Stimulated activated CD4-positive, alpha-beta T cell treated with anti-CD3 and anti-CD28 coated beads, Interleukin-4, amount 100 ng/mL, for 24 hours (primary cell): ENCODE measurements at places on chromosomes 1 and 21.

GRCh38 chr1:214058076-214058475, 70.3 kb downstream of the PROX1 start:
- DNase-seq, result no peak

DNA sequence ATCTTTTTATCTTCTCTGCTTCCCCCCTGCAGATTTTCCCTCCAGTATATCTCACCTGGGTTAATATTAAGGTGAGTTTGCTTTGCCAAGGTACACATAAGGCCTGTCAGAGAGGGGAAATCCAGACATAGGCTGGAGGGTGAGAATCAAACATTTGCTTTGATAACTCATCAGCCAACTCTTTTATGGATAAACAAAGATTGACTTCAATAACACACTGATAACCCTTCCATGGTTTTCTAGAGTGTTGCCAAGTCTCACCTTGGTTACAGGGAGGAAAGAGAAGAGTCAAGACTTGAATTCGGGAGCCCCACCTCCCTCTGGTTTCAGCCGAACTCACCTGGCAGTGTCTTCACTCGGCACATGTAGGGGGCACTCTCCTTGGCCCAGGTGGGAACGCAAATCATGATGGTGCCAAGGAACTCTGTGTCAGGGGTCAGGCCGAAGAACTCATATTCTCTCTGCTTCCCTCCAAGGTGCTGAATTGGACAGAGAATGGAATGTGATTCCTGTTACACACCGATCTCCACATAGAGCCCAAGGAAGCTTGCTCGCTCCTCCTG, 15.1 kb downstream of the IL22RA1 start:
- DNase-seq, result no peak

- DNase-seq, result no peak
Observed at GRCh38 chr1:95536501-95536900, 302.5 kb downstream of the RWDD3 start.

DNA sequence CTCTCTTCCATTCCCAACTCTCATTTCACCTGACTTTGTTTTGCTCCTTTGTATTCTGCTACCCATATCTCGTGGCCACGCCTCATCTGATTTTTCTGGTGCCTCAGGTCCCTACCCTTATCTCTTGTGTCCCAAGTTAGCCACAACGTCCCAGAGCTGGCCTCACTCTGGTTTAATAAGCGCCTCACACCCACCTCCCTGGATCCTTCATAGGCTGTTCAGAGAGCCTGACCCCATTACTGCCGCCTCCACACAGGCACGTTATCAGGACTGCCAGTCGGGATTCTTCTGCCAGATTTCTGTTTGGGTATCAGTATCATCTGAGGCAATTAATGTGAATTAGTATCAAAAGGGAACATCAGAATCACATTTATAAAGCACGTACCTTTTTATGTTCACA, 34.7 kb upstream of the TMEM125 start:
- DNase-seq, result no peak

DNA sequence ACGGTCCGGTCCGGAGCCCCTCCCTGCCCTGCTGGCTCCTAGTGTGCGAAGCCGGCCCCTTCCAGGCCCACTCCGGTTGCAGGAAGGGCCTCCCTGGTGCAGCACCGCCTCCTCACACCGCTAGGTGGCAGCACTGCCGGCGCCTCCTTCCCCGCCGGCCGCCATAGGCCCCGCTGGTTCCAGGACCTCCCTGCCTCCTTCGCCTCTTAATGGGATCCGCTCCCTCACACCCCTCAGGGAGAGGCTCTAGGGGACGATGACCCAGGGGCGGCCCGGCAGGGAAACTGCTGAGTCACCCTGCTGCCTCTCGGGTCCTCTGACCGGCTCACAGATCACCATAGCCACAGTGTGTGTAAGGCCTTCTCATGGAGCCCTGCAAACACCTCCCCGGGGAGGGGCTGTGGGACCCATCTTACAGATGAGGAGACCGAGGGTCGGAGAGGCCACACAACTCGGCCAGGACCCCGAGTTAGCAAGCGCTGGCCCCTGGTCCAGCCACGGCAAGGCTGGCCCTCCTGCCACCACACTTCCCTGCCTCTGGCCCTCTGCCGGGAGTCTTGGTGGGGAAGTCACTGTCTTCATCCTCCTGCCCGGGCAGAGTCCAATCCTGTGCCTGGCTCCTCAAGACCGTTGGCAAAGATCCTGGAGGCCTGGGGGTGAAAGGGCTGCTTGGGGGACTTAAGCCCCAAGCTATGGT, 1.6 kb upstream of the AJAP1 start:
- DNase-seq, result peak; percentile 56

DNA sequence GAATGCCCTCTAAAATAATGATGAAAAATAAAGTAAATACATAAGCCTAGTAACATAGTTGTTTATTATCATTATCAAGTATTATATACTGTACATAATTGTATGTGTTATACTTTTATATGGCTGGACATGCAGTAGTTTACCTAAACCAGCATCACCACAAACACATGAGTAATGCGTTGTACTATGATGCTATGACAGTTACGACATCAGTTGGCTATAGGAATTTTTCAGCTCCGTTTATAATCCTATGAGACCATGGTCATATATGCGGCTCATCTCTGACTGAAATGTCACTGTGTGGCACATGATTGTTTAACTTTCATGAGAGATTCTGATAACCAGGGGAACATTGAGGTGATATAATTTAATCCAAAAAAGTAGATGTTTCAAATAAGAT, 352.1 kb downstream of the ST6GALNAC3 start:
- DNase-seq, result no peak

GRCh38 chr1:32337855-32338636, 2.0 kb upstream of the MARCKSL1 start:
- DNase-seq, result no peak

GRCh38 chr1:183991756-183992155, 45.8 kb downstream of the COLGALT2 start:
- DNase-seq, result no peak

DNA sequence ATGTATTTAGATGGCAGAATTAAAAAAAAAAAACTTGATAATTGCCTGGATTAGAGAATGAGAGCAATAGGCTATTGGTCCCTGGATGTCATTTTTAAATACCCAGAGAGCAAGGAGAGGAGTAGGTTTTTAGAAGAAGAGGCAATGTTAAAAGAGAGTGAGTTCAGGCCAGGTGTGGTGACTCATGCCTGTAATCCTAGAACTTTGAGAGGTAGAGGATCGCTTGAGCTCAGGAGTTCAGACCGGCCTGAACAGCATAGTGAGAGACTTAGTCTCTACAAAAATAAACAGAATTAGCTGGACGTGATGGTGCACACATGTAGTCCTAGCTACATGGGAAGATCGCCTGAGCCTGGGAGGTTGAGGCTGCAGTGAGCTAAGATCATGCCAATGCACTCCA, 15.9 kb upstream of the MUTYH start:
- no peak for DNase-seq

DNA sequence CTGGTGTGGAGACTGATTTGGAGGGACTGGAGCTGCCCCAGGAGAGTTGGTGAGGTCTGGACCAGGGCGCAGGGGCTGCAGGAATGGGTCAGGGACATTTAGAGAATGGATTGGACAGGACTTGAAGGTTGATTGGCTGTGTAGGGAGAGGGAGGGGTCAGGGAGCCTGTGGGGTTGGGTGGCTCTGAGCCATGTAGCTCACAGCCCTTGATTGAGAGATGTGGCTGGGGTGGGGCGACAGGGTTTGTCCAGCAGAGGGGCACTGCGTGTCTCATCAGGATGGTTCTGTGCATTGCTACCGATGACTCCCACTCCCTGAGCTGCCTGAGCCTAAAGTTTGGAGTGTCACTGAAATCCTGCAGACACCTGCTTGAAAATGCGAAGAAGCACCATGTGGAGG, 12.1 kb downstream of the AZIN2 start:
- no peak for DNase-seq

DNA sequence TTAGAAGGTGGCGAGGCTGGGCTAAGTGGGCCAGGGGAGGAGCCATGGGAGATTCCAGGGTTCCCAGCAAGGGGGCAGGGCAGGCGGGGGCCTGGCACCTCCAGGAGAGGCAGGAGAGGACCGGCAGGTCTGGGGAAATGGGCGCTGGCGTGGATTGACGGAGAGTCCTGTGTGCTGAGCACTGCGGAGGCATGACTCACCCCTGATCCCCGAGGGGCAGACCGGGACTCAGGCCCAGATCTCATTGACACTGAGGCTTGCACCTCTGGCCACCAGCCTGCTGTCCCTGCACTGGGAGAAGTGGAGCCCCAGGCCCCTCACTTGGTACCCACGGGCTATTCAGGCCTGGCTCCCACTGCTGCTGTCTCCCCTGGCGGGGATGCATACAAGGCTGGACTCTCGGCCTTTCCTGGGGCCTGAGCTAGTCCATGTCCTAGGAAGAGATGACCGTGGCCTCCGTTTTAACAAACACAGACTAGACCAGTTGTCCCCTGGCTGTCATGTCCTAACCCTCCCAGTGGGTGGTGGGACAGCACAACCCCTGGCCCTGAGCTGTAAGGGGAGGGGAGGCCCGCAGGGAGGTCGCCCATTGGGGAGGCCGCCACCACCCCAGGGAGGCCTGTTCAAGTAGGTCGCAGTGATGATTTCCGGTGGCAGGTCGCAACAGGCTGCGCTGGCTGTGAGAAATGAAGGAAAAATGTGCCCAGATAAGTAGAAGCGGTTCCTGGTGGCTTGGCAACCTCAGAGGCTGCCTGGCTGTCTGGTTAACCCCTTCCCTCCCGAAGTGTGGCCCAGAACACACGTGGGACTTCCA, 39.7 kb downstream of the RIPK4 start:
- DNase-seq, result no peak

- no peak for DNase-seq
Observed at GRCh38 chr1:172554915-172555314, 22.0 kb downstream of the SUCO start.

DNA sequence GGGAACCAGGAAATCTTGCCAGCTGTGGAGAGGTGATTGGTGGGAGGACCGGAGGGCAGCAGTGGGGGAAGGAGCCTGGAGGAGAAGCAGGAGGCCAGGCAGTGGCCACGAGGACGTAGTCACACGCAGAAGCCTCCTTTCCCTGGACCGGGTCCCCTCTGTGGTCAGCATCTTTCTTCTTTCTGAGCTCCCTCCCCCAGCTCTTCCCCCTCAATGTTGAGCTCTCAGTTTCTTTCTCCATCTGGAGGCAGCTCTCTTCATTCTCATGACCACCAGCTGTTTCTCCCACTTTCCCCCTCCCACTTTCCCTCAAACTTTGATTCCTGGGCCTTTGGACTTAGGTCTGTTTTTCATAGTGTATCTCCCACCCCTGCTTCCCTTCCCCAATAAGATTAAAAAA, 18.3 kb downstream of the KIRREL1 start:
- DNase-seq, result no peak

- DNase-seq, result peak; percentile 34
Observed at GRCh38 chr21:42746593-42747275, 93.3 kb downstream of the PDE9A start.

- no peak for DNase-seq
Observed at GRCh38 chr1:56578138-56578962, 1.0 kb downstream of the PLPP3 start.

- DNase-seq, result no peak
Observed at GRCh38 chr1:64147759-64148158, 55.7 kb upstream of the UBE2U start.

- no peak for DNase-seq
Observed at GRCh38 chr1:4614371-4615137, 39.9 kb upstream of the AJAP1 start.

DNA sequence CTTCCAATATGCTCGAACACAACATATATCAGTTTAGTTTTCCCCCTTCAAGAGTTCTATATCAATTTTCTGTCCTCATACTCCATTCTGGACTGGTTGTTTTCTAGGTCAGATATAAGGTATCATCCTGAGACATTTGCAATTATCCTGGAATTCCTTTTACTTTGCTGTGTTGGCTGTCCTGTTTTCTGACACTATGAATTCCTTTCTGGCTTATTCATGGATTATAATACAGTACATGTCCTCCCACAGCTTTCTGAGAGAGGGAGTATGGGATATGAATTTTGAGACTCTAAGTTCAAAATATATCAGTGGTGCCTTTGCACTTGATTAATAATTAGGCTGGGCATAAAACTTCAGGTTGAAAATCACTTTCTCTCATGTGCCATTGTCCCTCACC, 11.9 kb downstream of the PHTF1 start:
- no peak for DNase-seq

DNA sequence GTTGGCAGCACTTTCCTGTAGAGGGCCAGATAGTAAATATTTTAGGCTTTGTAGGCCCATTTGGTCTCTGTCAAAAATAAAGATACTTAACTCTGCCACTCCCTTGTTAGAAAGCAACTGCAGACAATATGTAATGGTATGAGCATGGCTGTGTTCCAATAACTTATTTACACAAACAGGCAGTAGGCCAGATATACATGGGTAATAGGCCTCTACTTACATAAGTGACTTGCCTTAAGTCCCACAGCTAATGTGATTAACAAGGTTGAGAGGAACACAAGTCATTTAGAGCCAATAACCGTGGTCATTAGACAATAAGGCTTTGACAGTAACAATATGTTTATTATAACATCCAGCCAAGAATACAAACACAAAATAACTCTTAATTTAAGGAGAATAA, 17.4 kb downstream of the CCT8 start:
- DNase-seq, result no peak

- DNase-seq, result no peak
Observed at GRCh38 chr1:23553231-23554126, 5.8 kb downstream of the ID3 start.

GRCh38 chr1:62213075-62213914, 18.6 kb downstream of the L1TD1 start:
- DNase-seq, result no peak

GRCh38 chr1:69312055-69312732, 255.5 kb upstream of the LRRC7 start:
- no peak for DNase-seq
